Cardiac muscle cell (in vitro differentiated cells and primary cell): ENCODE measurements at places on chromosomes 12 and 14. TPM values are rescaled to one million over a fixed set of nuclear protein-coding genes. Genes with fewer than 3 reads are reported as not detected.

TAS2R14 gene
- total RNA-seq, result 1.2 and 3.2 TPM in 2 replicates

SLC25A21 gene
- 0.63 and 4.8 TPM in 2 replicates for total RNA-seq

DNA sequence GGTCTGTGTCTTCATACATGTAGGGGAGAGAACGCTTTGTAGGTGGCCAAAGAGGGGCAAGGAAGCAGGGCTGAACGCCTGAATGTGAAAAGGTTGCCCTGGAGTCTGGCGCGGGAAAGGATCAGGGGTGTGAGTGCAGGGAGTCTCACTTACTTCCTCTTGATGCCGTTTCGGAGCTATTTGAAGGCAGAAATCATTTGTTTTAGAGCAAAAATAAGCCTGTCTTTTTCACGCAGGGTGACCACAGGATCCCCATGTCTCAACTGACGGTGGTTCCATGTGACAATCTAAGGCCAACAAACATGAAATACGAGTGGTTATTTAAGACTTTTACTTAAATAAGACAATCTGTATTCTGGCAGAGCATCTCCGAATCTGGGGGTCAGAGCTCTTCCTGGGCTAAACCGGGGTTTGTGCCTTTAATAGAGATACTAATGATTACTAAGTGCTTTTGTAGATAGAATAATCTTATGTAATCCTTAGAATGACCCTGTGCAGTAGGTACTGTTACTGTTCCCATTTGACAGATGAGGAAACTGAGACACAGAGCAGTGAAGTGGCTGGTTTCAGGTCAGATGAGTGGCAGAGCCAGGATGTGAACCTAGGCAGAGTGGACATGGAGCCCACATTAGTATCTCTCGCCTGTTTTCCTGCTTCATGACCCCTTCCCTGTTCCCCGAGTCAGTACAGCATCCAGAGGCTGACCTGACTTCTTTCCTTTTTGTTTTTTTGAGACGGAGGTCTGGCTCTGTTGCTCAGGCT is 1.9 kb downstream of the BRI3BP start:
- no peaks in the 10 kb centered on the region for H3K36me3 ChIP-seq
- no peak for DNase-seq
- no peak overlapping the region for H3K27ac ChIP-seq
- H3K27me3 ChIP-seq, result no peaks in the 10 kb centered on the region
- H3K4me3 ChIP-seq, result no peak overlapping the region
- no peaks in the 10 kb centered on the region for H3K4me1 ChIP-seq

IL26 gene
- total RNA-seq, result not detected in 2 replicates

DNA sequence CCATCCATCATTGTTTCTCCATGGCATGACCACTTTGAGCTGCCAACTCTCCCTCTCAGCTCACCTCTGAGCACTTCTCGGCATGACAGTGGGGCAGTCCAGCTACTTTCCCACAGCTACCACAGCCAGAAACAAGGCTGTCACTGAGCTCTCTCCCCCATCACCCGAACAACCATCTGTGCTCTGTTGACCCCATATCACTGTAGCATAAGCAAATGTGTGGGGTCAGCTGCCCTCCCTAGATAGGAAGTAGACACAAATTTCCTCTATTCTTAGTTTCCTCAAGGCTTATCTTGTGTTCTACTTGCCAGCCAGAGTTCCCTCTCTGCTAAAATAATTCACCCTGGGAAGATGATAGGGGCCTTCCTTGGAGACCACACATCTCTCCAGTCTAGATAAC is 82.6 kb upstream of the FUT8 start:
- H3K4me3 ChIP-seq, result no peak overlapping the region
- peaks cover 21% of the 10 kb centered on the region for H3K4me1 ChIP-seq
- H3K36me3 ChIP-seq, result no peaks in the 10 kb centered on the region
- DNase-seq, result no peak
